Stimulated activated CD8-positive, alpha-beta memory T cell treated with anti-CD3 and anti-CD28 coated beads, Interleukin-2, amount 100 ng/mL, for 48 hours (primary cell): ENCODE measurements at places on chromosomes 3 and 15.

GRCh38 chr3:105830836-105831235 is 38.0 kb downstream of the CBLB start:
- no peak for DNase-seq

DNA sequence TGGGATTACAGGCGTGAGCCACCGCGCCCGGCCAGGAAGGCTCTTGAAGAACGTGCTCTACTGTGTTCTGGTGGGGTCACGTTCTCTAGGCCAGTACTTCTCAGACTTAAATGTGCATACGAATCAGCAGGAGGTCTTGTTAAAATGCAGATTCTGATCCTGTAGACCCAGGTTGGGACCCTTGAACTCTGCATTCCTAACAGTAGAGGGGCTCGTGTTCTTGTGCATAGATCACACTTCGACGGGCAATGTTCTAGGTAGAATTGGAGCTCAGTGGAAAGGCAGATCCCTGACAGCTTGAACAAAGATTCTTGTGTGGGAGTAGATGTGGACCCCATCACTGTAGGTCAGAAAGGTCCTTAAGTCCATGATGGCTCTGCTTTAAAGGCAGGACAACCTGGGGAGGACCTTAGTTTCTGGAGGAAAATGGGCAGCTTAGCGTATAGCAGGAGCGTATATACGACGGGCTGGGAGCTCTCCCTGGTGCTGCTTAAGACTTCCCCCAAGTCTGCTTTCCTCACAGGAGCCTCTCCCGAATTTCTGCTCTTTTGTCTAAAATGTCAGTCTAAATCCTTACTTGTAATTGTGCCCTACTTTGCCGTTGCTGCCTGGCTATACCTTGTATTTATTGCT is 16.9 kb upstream of the FAM81A start:
- DNase-seq = no peak

GRCh38 chr15:65819563-65819960 is 27.5 kb upstream of the DENND4A start:
- no peak for DNase-seq

DNA sequence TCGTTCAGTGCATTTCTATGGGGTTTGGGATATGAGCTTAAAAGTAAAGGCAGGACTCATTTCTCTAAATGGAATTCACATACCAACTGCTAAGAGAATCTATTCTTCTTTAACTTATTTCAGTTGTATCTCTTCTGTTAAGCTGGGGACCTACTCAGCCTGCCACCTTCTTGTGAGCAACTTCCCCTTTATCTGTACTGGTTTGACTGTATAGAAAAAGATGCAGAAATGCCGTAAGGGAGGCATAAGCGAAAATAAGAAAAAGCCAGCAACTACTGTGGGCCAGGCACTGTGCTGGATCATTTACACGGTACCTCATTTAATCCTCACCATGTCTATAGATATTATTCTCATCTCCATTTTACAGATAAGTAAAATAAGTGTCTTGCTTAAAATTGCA is 38.4 kb downstream of the RBMS3 start:
- DNase-seq = no peak

GRCh38 chr3:30162579-30162978 is 443.8 kb upstream of the TGFBR2 start:
- no peak for DNase-seq

- no peak for DNase-seq
These were observed 8.4 kb downstream of the ABHD2 start for GRCh38 chr15:89096664-89097063.

DNA sequence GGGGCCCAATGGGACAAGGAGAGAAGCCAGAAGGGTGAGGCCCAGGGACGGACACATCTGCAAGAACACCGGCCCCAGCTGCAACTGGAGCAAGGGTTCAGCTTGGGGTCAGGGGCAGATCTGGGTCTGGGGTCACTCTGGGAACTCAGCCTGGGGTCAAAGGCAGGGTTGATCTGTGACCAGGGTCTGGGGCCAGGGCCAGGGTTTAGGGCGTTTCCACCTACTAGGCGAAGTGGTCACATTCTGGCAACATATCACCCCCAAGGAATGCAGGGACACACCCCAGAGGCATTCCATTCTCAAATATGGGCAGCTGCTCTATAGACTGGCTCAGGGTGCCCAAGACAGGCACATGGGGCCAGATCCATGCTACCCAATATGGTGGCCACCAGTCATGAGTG is 9.0 kb downstream of the UROC1 start:
- no peak for DNase-seq

DNA sequence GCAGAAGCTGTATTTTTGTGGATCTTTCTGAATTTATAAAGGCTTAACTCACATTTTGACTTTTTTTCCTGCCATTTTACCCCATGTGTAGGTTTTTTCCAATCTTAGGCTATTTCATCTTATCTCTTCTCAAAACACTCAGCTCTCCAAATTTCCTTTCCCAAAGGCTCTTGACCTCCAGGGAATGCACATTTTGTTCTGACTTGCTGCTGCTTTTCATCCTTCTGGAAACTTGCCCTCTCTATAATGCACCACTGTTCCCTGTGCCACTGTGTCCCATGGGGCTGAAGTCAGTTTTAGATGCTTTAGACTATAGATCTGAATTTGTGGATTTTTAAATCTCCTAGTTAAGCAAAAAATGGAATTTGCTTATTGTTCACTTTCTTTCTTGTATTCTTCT is 9.1 kb downstream of the PYDC2 start:
- DNase-seq = no peak

DNA sequence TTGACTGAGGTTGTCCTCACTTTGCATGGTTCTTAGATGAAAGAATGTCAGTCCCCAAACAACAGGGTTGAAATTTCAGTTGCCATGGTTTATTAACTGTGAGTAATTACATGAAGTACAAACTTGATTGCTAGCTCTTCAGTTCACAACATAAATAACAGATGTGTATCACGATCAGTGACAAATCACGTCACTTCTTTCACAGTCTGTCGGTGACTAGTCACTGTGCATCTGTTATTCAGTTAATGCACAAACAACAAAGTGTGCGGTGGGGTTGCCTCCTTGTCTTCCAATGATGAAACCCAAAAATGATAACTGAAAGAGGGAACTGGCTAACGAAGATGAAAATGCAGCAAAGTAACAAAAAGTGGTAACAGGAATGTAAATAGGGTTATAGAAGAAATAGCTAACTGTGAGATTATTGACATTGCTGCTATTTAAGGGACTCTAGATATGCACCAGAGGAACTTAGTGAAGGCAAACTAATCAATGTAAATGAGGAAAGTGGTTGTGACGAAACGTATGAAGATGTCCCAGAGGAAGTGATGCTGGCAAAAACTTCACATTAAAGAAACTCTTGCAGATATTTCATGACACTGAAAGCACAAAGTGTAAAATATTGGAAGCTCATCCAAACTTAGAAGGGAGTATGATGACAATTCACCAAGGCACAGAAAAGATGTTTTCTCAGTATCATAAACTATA is 159.3 kb downstream of the WDR76 start:
- DNase-seq = no peak

- DNase-seq = no peak
These were observed 18.1 kb downstream of the ZNF280D start for GRCh38 chr15:56715220-56715619.
